ENCODE measurements at places on chromosomes 3 and 15.

GRCh38 chr15:38878926-38879325 lies 314.3 kb upstream of the RASGRP1 start:
- DNase-seq: no peak

GRCh38 chr3:99250821-99251355 lies 349.4 kb upstream of the DCBLD2 start:
- DNase-seq: no peak

- no peak for DNase-seq
Observed at GRCh38 chr3:97138914-97139541, 324.6 kb downstream of the EPHA6 start.

DNA sequence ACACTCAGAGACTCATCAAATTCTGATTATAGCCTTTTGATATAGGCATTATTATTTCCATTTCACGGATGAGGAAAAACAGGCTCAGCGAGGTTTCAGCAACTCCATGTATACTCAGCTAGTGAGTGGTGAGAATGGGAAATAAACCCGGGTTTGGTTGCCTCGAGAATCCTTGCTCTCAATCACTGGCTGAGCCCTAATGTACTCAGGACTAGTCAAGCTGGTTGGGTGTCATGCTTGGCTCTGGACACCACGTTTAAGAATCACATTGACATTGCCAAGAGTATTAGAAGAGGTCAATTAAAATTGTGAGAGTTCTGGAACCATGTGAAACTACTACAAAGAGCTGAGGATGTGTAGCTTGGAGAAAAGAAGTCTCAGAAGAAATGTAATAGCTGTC lies 444.5 kb downstream of the MFSD1 start:
- DNase-seq: no peak

DNA sequence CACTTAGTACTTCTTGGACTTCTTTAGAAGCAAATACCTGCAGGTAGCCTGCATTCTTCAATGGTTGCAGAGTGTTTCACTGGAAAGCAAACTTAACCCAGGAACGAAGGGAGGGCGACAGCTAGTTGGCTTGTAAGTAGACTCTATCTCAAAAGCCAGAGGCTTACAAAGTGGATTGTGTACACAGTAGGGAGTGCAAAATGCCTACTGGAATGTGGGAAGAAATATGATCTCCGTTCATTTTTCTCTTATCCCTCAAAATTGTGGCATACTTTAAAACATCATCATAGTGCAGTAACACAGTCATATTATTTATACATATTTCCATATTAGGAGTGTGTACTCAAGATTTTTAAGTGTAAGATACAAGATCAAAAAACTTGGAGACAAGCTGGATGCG lies 155.7 kb downstream of the LIPC start:
- DNase-seq: no peak
